Left ventricle myocardium inferior (tissue), 1 donor: ENCODE measurements at places on chromosomes 5 and 9.

DNA sequence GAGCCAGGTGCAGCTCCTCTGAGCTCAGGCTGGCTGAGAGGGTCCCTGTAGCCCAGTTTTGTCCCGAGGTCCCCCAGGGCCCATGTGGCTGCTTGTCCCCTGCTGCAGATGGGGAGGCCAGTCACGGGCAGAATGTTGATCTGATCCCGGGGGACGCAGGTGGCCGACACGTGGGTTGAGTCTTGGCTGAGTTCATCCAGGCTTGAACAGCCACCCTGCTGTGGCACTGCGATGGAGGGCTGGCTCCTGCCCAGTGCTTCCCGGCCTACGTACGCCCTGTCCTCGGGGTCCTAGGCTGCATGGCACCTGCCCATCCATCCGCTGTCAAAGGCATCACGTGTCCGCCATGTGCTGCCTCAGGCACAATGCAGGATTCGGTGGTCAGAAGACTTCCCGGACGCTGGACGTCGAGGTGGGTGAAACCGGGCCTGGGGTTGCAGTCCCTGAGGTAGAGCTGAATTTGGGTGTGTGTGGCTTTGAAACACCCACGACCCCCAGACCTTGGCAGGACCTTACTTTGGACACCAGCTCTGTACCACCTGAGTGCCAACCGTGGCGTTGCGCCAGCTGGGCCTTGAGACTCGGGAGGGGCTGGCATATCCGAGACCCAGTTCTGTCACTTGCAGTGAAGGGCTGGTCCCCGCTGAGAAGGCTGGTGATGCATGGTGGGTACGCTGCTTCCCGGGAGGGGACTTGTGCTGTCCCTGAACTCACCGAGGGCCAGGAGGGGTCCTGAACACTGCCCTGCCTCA lies 22.3 kb downstream of the RXRA start:
- H3K4me3 ChIP-seq: no peak overlapping the region
- peaks cover 100% of the 10 kb centered on the region for H3K4me1 ChIP-seq
- H3K27ac ChIP-seq: no peak overlapping the region
- H3K36me3 ChIP-seq: no peaks in the 10 kb centered on the region
- DNase-seq: no peak
- no peaks in the 10 kb centered on the region for H3K27me3 ChIP-seq

- no peaks in the 10 kb centered on the region for H3K27me3 ChIP-seq
- H3K4me1 ChIP-seq: peaks cover 8% of the 10 kb centered on the region
- no peak overlapping the region for H3K4me3 ChIP-seq
- H3K27ac ChIP-seq: no peak overlapping the region
- H3K36me3 ChIP-seq: peaks cover 19% of the 10 kb centered on the region
- no peak for DNase-seq
These were observed 202.8 kb downstream of the CWC27 start for GRCh38 chr5:64971513-64971912.

DNA sequence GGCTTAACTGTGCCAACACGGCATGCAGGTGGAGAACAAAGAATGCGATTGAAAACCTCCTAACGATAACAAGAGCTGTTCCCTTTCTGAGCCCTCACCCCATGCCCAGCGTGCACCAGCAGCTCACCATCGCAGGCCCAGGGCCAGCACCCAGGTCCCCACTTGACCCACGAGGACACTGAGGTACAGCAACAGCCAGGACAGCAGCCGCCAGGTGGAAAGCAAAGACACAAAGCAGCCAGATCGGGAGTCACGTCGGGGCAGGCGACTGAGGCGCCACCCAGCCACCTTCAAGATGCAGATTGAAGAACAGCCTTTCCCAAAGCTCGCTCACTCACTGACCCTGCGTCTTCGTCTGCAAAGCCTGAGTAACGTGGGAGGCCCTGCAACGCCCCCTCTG lies 6.9 kb upstream of the SEC16A start:
- H3K36me3 ChIP-seq: no peaks in the 10 kb centered on the region
- H3K4me1 ChIP-seq: peaks cover 40% of the 10 kb centered on the region
- no peak for DNase-seq
- H3K27me3 ChIP-seq: no peaks in the 10 kb centered on the region
- no peak overlapping the region for H3K4me3 ChIP-seq

DNA sequence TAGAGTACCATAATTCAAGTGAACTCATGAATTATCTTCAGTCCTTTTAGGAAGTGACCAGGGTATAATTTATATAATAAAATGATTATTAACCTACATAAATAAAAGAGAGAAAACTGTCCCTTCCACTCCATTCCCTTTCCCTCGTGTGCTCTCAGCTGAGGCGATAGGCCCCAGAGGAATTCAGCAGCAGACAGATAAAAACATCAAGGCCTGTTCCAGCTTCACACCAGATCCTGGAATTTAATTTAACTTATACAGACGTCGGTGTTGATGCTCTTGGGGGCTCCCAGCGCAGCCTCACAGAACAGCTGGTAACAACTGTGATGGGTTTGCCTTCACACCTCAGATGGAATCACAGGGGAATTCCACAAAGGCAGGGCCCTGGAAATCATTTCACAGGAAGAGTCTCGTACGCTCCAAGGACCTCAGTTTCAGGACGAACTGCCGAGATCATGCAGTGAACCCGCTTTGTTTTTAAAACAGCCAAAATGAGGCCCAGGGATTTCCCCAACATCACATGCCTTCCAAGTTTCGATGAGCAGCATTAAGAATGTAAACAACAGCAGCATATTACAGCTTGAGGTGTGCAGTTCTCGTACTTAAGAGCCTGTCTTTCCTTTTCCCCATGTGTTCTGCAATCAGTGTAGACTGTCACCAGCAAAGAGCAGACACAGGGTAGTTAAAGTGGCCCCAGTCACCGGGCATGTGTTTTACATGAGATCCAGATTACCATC lies 73.6 kb upstream of the ALDH1B1 start:
- H3K4me3 ChIP-seq: peak overlapping the region; percentile 35
- DNase-seq: no peak
- no peaks in the 10 kb centered on the region for H3K36me3 ChIP-seq
- peaks cover 5% of the 10 kb centered on the region for H3K27me3 ChIP-seq

GRCh38 chr9:3675946-3676345 lies 150.1 kb upstream of the RFX3 start:
- H3K36me3 ChIP-seq: no peaks in the 10 kb centered on the region
- H3K27ac ChIP-seq: no peak overlapping the region
- no peaks in the 10 kb centered on the region for H3K27me3 ChIP-seq
- H3K4me1 ChIP-seq: no peaks in the 10 kb centered on the region
- no peak overlapping the region for H3K4me3 ChIP-seq

GRCh38 chr9:72292256-72292682 lies 72.7 kb downstream of the ZFAND5 start:
- H3K27ac ChIP-seq: peak overlapping the region; percentile 4
- no peaks in the 10 kb centered on the region for H3K36me3 ChIP-seq
- H3K27me3 ChIP-seq: no peaks in the 10 kb centered on the region
- DNase-seq: no peak
- no peak overlapping the region for H3K4me3 ChIP-seq

GRCh38 chr9:129258124-129258822 lies 80.2 kb upstream of the IER5L start:
- H3K4me3 ChIP-seq: peak overlapping the region; percentile 54
- DNase-seq: peak; percentile 92
- peak overlapping the region; percentile 27 for H3K27ac ChIP-seq
- H3K4me1 ChIP-seq: peaks cover 34% of the 10 kb centered on the region
- H3K27me3 ChIP-seq: peaks cover 25% of the 10 kb centered on the region

- peak; percentile 68 for DNase-seq
- peak overlapping the region; percentile 84 for H3K27ac ChIP-seq
- no peaks in the 10 kb centered on the region for H3K27me3 ChIP-seq
These were observed 292.0 kb downstream of the FANCC start for GRCh38 chr9:95025213-95026147.

DNA sequence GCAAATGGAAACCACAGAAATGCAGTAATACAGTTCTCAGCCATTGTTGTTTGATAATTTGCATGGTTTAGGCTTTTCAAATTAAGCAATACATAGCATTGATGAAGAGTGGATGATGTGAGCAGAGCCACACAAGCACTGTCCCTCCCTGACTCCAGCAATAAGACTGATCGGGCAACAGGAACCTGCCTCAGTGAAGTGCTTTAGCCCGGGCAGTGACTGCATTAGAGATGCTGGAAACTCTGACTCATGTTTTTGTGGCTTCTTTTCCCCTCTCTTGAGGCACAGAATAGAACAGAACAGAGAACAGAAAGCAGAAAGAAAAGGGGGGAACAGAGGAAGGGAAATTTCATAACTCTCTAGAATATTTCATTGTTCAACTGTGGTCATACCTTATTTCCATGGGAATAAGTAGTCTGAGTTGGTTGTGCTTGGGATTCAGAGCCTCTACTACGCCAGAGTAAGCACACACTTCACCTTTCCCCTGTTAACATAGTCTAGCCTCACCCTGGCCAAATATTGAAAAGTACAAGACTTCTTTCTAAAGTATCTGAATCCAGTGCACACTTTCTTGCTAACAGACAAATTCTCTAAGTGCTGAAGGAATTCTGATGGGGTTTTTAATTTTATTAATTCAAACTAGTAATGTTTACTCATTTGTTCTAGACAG lies 164.8 kb upstream of the VCAN start:
- H3K36me3 ChIP-seq: no peaks in the 10 kb centered on the region
- peak overlapping the region; percentile 42 for H3K27ac ChIP-seq
- H3K27me3 ChIP-seq: no peaks in the 10 kb centered on the region
- no peak overlapping the region for H3K4me3 ChIP-seq
- H3K4me1 ChIP-seq: no peaks in the 10 kb centered on the region

- H3K4me1 ChIP-seq: peaks cover 47% of the 10 kb centered on the region
- DNase-seq: no peak
- peaks cover 46% of the 10 kb centered on the region for H3K36me3 ChIP-seq
- no peaks in the 10 kb centered on the region for H3K27me3 ChIP-seq
- no peak overlapping the region for H3K4me3 ChIP-seq
These were observed 4.7 kb upstream of the STOML2 start for GRCh38 chr9:35107297-35108290.

DNA sequence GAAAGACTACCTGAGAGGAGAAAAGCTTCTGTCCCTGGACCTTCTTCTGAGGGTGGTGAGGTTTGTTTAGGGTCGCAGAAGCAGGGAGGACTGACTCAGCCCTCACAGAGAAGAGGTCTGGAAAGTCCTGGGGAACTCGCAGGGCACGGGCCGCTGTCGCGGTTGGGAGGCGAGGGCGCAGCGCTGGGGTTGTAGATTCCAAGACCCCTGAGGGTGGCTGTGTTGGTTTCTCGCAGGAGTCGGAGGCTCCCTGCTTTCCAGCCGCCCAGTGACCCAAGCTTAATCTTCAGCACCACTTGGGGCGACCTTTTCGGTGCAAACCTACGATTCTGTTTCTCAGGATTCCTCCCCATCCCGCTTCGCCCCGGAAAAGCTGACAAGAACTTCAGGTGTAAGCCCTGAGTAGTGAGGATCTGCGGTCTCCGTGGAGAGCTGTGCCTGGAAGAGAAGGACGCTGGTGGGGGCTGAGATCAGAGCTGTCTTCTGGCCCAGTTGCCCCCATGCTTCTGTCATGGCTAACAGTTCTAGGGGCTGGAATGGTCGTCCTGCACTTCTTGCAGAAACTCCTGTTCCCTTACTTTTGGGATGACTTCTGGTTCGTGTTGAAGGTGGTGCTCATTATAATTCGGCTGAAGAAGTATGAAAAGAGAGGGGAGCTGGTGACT lies 482 bp downstream of the SLC27A6 start:
- no peak for DNase-seq
- H3K4me1 ChIP-seq: peaks cover 13% of the 10 kb centered on the region
- H3K4me3 ChIP-seq: peak overlapping the region; percentile 72
- no peaks in the 10 kb centered on the region for H3K36me3 ChIP-seq

DNA sequence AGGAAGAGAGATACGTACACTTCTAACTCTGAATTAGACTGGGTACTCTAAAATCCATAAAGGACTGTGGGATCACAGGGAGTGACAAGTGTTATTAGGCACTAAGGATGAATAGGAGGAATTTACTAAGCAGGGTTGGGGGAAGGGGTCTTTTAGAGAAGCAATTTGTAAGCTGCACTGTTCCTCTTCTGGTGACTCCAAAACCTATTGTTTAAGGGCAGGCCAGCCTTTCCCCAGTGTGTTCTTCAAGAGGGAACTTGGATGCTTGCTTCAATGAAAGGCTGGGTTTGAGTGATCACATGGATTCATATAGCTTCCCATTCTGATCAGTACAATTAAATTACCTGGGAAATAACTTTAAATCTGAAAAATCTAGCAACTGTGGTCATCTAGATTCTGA lies 71.8 kb downstream of the STX17 start:
- no peak for DNase-seq
- H3K36me3 ChIP-seq: peaks cover 11% of the 10 kb centered on the region
- H3K27me3 ChIP-seq: no peaks in the 10 kb centered on the region
- no peak overlapping the region for H3K27ac ChIP-seq
- H3K4me1 ChIP-seq: peaks cover 7% of the 10 kb centered on the region
